SK-N-SH (cell line): ENCODE measurements at places on chromosomes 16 and 17.

GRCh38 chr16:14106457-14106856, 35.3 kb downstream of the MRTFB start:
- no peak for DNase-seq

DNA sequence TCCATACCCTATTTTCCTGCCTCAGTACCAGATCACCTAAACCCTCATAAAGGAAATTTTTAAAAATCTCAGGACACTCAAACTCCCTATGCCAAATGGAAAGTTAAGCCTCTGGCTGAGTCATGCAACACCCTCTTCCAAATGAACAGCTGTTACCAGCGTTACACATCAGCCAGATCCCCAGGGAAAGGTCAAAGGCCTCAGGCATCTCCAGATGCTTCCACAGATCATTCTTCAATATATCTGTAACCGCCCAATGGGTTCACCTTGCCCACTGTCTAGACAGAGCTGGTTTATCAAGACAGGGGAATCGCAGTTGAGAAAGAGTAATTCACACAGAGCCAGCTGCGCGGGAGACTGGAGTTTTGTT, 29.1 kb upstream of the SHCBP1 start:
- DNase-seq = no peak

GRCh38 chr16:968620-969019, 2.2 kb downstream of the LMF1 start:
- no peak for DNase-seq

DNA sequence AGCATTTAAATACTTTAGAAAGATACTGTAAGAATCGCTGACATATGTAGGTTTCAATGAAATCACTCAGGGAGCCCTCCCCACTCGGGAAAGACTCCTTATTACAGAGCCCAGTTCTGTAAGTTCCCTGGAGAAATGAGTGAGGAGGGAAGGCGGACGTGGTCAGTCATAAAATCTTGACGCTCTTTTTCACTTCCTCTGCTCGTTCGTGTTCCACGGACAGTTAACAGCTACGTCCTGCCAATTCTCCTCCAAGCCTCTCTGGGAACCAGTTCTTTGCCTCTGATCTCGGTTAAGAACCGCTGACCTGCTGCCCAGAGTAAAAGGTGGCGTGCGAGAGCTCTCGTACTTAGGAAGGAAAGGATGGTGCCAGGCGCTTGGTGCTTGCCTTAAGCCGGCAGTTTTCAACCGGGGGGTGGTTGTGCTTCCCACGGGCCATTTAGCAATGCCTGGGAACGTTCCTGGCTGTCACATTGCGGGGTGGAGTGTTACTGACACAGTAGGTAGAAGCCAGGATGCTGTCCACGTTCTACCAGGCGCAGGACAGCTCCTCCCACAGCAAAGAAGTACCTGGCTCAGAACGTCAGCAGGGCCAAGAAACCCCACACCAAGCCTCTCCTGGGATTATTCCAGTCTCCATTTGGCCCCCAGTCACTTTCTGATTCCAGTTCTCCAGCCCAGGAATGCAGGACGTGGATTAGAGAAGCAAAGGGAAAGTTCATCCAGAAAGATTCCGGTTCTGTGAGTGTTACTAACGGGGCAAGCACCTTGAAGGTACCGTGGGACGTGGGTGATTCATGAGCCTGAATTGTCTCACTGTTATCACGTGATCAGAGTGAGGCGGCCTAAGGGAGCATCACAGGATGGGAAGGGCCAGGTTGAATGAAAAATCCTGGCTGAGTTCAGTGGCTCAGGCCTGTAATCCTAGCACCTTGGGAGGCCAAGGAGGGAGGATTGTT, 87.7 kb downstream of the MRM3 start:
- no peak for DNase-seq

GRCh38 chr17:77924757-77925336, 33.7 kb upstream of the TNRC6C start:
- no peak for DNase-seq

GRCh38 chr17:82092628-82092994, 5.4 kb downstream of the FASN start:
- DNase-seq = no peak

DNA sequence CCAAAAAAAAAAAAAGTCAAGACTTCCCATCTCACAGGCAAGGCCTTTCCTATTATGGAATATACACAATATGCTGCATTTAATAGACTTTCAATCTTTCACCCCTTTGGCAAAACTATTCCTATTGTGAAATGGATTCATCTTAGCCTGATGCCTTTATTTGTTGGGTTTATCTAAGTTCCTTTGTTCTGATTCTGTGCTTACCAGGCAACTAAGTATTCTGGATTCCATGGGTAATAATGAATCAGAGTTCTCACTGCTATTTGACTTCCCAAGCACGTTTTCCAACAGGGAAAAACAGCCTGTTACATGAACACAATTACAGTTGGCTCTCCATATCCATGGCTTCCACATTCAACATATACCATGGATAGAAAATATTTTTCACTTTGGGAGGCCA, 135.5 kb downstream of the MYO1D start:
- no peak for DNase-seq

GRCh38 chr17:72417627-72418026, 296.8 kb downstream of the SOX9 start:
- no peak for DNase-seq

- peak; percentile 84 for DNase-seq
Observed at GRCh38 chr17:45852535-45853297, 8.0 kb downstream of the SPPL2C start.

DNA sequence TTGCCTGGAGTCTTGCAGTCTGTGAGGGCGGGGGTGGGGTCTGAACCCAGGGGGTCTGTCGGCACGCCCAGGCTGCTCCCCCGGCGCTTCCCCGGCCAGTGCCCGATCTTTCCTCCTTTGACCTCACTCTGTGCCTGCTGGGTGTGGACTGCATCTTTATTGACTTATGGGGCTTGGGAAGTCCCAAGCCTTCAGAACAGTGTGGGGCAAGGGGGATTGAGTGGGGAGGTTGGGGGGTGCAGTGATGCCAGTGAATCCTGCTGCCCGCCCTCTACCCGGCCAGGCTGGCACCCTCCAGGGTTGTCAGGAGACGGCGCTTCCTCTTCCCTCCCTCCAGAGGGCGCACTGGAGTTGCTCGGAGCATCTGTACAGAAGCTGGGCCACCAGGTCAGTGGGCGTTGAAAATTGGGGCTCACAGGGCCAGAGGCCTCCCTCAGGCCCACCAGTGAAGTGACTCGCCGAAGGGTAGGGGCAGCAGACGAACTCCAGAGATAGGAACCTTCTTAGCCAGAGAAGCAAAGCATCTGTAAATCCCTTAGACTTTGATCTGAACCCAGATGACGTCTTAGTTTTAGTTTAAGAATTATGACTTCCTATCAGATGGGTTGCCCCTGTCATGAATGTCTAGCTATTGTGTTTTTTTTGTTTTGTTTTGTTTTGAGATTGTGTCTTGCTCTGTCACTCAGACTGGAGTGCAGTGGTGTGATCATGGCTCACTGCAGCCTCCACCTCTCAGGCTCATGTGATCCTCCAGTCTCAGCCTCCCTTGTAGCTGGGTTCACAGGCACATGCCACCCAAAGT, 184.8 kb upstream of the CIBAR2 start:
- peak; percentile 72 for DNase-seq

- no peak for DNase-seq
Observed at GRCh38 chr17:71032746-71033273, 863.5 kb downstream of the KCNJ2 start.

GRCh38 chr17:66272811-66273585, 29.4 kb upstream of the PRKCA start:
- DNase-seq = no peak

DNA sequence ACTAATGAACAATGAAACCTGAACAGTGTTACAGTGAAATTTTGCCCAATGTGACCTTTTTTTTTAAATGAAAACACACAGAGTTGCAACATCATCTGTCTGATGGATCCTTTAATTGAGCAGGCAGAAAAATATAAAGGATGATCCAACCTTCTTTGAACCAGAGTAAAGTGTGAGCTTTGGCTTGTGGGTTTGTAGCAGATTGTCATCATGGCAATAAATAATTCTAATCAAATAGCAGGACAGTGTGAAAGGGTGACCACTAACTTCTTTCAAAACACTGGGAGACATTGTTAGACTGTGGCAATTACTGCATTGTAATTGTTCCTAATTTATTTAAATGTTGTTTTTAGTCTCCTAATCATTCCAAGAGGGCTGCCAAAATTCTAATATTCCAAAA, 197.2 kb downstream of the CHD9NB start:
- DNase-seq = no peak

GRCh38 chr17:77404812-77405581, 264.2 kb downstream of the SEC14L1 start:
- no peak for DNase-seq

- DNase-seq = no peak
Observed at GRCh38 chr16:693766-694165, 3.6 kb upstream of the WDR24 start.

DNA sequence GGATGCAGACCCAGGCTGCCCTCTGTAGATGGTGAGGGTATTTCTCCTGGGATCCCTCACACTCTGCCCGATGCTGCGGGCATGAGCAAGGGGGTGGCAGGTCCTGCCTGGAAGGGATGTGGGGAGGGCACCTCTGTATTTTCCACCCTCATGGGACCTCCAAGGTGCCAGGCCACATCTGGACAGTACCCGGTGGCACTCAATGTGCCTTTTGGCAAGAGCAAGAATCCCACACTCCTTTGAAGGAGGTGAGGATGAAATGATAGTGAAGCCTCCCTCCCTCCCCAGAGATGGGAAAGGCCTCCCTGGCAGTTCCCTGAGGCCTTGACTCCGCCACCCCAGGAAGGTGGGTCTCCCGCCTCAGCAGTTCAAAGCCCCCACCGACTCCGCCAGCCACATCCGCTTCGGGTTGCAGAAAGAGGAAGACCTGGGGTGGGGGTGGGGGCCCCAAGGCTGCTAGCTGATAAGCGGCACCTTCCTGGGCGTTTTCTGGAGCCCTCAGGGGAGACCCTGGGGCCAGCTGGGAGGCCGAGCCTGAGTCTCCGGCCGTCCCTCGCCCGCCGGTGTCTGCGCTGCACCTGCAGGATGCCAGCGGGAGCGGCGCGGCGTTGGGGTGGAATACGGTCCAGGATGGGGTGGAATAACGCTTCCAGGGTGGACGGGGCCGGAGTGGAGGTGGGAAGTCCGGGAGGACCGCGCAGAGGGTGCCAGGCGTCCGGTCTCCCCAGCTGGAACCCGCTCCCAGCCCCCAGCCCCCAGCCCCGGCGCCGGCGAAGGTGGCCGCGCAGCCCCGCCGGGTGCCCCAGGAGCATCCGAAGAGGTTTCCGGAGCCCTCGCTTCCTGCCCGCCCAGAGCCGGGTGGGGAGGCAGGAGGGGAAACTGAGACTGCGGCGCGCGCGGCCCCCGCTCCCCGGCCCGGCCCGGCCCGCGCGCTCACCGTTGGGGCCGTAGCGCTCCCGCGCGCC, 718 bp downstream of the ATP2A3 start:
- peak; percentile 54 for DNase-seq

DNA sequence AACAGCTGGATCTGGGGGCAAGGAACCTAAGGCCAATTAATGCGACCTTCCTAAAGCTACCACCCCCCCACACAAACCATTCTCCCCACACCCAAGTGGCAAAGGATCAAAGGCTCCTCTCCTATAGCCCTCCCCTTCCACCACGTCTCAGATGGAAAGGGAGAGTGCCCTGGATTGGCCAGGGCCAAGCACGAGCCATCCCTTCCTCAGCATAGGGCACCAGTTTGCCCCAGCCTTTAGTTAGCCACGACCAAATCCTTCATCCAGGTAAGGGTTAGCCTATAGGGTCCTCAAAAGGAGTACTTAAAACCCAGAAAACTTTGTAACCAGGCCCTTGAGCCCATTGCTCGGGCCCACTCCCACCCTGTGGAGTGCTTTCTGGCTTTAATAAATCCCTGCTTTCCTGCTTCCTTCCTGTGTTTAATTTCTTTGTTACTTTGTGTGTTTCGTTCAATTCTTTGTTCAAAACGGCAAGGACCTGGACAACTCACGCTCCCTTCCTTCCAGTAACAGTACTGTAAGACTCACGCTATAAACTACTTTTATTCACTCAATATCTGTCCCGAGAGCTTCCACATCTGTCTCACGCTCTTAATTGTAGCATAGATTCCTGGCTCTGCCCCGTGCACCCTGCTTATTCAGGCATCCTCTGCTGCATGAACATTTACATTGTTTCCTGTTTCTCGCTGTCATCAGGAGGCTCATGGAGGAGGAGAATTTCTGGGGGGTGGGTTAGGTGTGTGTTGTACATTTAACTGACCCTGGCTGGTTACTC, 62.3 kb downstream of the TNFRSF13B start:
- DNase-seq = no peak

GRCh38 chr16:11890231-11890965, 25.4 kb downstream of the GSPT1 start:
- no peak for DNase-seq

DNA sequence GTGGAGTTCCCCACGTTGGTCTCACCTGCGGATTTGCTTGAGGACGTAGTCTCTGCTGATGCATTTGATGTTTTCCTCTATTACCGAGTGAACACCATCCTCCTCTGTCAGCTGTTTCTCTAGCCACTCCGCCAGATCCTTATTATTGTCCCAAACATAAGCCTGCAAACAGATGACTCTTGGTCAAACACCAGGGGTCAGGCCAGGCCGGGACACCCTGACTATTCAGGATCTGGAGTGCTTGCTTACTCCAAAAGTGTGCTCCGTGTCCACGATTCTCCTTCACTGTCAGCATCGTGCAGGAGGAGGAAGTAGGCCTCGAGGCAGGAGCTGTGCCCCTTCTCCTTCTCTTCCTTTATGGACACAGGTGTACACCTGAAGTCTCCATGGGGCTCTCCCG, 140.2 kb downstream of the AATF start:
- DNase-seq = peak; percentile 50

DNA sequence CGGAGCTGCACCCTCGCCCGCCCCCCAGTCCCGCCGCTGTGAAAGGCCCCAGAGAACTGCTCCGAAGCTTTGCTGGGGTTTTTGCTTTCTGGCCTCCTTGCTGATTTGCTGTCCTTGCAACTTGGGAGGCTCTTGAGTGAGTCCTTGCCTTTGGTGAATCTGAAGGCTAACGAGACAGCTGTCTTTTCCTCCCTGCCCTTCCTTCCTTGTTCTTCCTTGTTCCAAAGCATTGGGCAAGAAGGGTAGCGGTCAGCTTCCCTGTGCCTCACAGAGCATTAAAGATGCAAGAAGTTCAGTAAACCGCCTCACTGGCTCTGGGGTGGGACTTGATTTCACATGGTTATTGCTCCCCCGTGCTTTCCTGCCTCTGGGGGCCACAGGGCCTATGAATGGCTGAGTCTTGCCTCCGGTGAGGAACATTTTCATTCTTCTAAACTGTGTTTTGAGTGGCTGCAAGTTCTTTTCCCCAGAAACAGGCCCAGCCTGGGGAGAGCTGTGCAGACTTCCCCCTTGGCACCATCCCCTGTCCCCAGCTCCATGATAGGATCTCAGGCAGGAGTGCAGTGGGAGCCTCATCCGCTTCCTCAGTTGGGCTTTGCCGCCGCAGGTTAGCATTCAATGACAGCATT, 1.4 kb downstream of the YPEL2 start:
- DNase-seq = no peak
